A673 (cell line): ENCODE measurements at places on chromosomes 16 and 17. TPM values are rescaled to one million over a fixed set of nuclear protein-coding genes. Genes with fewer than 3 reads are reported as not detected.

- DNase-seq = no peak
These were observed 5.2 kb upstream of the PRSS21 start for GRCh38 chr16:2811703-2812471.

GRCh38 chr16:48105456-48105855 lies 50.3 kb downstream of the ABCC12 start:
- no peak for DNase-seq

GRCh38 chr16:51508490-51509212 lies 357.6 kb upstream of the SALL1 start:
- peak; percentile 28 for DNase-seq

- peak; percentile 73 for DNase-seq
These were observed 17.8 kb upstream of the NAGLU start for GRCh38 chr17:42518046-42518754.

DNA sequence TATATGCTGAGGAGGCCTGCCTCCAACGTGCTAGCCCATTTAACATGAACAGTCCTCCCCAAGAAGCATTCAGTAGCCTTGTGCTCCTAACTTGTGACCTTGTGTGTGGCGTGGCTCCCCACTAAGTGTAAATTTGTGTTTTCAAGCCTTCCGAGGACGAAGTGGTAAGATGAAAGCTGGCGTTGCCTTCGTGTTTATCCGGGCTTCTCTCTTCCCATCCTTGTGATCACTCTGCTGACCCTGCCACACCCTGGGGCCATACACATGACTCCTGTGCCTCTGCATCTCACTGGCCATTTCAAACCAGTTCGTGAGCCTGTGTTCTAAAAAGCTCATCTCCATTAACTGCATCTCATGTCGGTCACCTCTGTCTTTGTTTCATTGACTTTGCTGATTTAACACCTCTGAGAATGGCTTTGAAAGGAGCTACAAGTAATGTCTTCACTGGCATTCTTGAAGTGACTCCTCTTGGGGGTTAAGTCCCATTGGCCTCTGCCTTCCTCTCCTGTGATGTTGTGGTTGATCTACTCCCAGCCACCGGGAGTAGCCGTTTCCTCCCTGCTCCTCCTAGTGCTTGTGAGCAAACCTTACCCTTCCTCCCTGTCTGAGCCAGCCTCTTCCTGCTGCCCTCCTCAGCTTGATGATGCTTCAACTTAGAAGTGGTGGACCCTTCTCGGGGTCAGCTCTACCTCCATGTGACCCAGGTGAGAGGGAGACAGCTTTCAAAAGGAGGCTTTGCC lies 27.4 kb upstream of the NAGLU start:
- DNase-seq = no peak

GRCh38 chr16:6374821-6375220 lies 957.8 kb upstream of the RBFOX1 start:
- peak; percentile 57 for DNase-seq

The KCNG4 gene
- not detected in 2 replicates for total RNA-seq

The GRAP gene
- 0.26 TPM in 1 of 2 replicates, not detected in the other for total RNA-seq
